ENCODE measurements at places on chromosomes 11 and 22.

DNA sequence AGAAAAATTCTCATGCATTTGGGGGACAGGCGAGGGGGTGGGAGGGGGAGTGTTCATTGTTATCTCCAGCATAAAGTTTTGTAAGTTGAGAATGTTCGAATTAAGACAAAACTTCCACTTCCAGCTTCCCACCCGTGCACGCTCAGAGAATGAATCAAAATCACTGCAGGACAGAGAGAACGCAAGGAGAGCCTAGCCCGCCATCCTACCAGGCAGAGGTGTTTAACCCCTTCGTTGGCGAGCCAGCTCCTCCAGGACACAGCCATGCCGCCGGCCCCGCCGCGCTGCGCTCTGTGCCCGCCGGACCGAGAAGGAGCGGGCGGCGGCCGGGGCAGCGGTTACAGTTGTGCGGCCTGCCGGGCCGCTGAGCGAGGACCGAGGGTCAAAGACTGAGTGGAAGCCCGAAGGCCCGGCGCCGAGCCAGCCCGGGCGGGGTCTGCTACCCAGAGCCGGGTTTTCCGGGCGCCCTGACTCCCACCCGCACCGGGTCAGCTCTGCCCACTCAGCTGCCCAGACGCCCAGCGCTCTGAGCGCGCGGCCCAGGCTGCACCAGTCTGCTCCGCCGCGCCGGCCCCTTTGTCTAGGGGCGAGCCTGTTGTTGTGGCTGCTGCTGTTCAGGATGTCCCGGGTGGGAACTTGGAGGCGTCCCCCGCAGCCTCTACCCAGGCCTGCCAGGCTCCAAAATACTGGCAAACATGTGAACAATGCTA is at the start of gene NOX4:
NOX4 (minus strand) TSS at position 395 of the 710 bp plus-strand sequence; CDS start at position 266, 129 bp downstream.
- peak; percentile 46 for DNase-seq

- DNase-seq, result peak; percentile 74
These were observed 20.8 kb upstream of the IL18BP start for GRCh38 chr11:71977743-71978418.

DNA sequence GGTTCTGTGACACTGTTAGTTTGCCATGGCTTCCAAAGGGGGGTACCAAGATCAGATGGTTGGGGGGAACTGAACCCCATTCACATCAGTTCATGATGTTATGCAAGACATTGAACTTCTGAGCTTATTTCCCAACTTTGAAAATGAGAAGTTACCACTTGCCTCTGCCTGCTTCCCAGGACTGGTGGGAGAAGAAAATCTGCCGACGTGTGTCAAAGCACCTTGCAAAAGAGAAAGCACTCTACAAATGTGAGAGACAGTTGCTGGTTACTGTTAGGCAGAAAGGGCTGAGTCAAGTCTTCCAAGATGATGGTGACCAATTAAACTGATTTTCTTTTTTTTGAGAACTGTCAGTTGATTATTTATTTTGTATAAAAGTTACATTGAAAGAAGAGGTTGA is 45.6 kb downstream of the SMCO4 start:
- no peak for DNase-seq

DNA sequence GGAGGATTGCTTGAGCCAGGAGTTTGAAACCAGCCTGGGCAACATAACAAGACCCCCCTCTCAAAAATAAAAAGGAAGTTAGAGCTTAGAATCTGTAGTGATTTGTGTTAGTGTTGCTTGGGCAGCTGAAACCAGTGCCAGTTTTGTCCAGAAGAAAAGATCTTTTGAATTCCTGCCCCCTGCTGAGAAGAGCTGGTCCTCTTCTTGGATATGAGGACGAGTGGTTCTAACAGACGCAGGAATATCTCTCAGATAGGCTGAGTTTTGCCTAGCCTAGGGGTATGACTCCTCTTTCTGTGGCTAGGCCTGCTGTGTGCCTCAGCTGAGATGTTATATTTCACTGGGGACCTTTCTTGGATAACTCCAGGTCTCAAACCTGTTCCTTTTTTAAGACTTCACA is 102.8 kb downstream of the STIM1 start:
- no peak for DNase-seq

DNA sequence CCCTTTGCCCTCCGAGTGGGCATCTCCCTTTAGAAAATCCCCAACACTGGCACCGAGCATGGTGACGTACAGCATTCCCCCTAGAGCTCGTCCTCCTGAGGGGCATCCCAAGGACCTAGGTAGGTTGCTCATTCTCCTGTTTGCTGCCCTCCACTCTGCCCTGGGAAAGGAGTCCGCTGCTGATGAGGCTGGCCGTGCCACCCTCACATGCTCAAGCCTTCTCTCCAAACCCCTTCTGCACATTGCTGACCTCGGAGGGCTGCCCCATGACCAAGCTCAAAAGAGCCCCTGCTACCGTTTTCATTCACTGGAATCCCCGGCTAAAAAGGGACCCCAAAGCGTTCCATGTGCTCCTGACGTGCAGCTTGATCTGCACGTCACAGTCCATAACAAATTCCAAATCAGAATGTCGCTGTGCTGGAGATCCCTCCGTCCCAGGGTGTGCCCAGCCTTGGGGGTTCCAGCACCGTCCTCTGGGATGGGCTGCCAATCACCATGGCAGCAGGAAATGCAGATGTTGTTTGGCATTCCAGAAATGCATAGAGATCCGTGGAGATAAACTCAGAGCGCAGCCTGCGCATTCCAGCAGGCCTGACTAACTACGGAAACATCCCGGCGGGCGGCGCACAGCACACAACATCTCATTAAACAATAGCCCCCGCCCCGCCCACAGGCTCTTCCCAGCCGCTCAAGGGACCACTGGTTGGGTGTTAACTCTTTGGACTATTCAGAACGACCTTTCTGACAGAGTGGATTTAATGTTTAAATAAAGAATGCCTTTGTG is 26.3 kb upstream of the GNB1L start:
- no peak for DNase-seq

DNA sequence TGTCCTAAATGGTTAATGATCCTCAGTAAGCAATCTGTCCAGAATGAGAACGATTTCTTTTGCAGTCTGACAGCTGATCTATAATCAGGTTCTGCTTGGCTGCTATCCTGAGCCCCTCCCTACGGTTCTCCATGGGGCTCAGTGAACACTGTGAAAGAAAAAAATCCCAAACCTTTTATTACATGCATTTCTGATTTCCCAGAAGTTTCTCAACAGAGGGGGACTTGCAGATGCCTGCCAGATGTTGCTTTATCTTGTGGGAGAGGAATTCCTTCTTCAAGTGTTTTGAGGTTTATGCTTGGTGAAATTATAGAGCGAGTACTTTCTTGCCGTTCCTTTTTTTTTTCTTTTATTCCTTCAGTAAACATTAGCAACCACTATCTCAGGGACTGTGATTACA is 531.9 kb upstream of the ISX start:
- no peak for DNase-seq

- DNase-seq, result no peak
These were observed 108.6 kb downstream of the TRIM29 start for GRCh38 chr11:120029321-120029720.

All from midbrain (tissue), 1 donor.